ENCODE measurements at places on chromosomes 2 and 18.

DNA sequence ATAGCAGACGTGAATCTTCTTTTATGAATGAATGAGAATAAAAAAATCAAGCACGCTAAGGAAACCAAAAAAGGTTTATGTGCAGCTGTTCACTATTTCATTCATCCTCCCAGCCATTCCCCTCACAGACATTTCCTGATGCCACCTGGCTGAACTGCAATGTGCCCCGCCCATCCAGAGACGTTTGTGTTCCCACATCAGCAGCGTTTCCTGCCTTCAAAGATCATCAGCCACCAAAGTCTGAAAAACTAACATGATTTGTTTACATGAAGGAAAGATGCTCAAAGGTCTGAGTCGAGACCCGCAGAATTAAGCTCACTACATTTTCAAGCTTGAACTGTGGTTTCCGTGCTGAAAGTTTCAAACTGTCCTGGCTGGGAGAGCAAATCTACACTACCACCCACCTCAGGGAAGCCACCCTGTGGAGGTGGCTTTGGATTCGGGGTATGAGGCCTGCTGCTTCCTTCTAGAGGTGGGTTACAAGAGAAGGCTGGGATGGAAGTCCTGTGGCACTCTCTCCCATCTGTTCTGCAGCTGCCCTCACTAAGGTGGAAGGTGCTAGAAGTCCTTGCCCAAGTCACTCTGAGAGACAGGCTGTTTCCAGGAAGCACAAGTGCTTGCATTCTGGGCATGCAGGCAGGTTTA, 201.3 kb upstream of the OSR1 start:
- DNase-seq: no peak

DNA sequence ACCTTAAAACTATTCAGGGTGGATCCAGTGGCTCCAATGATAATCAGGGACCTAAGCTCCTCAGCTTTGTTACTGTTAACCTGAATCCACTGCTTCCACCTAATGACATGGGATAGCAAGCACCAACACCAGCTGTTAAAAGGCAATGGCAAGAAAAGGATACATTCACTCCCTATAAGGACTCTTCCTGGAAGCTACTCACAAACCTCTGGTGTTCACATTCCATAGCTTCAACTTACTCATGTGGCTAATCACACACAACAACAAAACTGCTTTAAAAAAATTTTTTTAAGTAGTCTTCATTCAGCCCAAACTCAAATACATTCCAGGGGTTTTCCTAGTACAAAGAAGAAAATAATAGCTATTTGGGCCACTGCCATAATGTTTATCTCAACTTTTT, 24.5 kb downstream of the ROCK2 start:
- no peak for DNase-seq

DNA sequence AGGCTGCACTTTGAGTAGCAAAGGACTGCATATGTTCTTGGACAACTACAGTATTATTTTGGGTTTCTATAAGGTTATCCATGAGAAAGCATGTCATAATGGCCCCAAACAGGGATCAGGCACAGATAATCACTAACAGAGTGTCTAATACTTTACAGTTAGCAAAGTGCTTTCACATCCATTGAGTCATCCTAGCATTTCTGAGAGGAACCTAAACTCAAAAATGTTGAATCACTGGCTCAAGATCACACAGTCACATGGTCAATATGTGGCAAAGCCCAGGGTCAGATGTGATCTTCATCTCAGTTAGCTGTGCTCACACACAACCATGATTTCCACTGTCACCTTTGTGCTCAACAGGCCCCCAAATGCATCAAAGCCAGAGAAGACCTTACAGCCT, 156.1 kb upstream of the VRK2 start:
- DNase-seq: no peak

DNA sequence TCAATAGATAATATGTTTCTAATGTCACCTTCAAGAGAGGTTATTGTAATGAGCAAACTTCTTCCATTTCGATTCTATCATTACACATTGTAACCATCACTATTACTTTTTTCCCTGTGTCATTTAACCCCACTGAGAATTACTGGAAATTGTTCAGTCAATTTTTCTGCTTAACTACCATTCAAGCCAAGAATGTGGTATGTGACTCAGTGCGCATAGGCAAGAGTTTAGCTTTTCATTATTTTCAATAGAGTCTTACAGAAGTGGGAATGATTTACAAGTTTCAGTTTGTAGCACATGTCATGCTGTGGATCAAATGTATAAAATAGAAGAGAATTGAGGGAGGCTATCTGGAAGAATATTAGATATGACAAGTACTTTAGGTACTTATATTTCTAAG, 34.3 kb upstream of the PIEZO2 start:
- no peak for DNase-seq

DNA sequence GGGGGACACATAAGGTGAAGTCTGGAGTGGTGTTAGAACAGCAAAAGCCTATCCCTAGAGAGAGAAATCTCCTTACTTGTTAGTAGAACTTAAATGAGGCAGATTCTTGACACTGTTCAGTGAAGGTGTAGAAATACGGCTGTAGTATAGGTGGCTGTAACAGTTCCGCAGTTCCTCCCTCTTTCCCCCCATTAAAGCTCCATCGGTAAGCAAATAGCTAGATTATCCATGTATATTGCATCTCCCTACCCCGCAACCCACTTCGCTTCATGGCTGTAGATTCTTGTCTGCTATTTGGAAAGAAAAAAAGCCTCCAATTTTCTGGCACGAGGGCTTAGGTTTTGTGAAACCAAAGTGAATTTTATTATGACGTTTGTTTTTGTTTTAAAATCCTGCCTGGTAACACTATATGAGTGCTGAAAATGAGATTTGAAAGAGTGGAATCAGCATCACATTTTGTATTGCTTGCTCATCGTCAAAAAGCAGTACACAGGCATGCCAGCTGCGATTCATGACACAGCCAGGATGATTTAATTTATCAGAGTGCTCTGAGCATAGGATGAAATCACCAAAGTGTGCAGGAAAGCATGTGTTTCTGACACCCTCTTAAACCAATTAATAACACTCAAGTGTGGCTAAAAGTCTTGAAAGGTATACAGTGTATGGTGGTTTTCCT, 1.4 kb downstream of the FAM171B start:
- DNase-seq: no peak

DNA sequence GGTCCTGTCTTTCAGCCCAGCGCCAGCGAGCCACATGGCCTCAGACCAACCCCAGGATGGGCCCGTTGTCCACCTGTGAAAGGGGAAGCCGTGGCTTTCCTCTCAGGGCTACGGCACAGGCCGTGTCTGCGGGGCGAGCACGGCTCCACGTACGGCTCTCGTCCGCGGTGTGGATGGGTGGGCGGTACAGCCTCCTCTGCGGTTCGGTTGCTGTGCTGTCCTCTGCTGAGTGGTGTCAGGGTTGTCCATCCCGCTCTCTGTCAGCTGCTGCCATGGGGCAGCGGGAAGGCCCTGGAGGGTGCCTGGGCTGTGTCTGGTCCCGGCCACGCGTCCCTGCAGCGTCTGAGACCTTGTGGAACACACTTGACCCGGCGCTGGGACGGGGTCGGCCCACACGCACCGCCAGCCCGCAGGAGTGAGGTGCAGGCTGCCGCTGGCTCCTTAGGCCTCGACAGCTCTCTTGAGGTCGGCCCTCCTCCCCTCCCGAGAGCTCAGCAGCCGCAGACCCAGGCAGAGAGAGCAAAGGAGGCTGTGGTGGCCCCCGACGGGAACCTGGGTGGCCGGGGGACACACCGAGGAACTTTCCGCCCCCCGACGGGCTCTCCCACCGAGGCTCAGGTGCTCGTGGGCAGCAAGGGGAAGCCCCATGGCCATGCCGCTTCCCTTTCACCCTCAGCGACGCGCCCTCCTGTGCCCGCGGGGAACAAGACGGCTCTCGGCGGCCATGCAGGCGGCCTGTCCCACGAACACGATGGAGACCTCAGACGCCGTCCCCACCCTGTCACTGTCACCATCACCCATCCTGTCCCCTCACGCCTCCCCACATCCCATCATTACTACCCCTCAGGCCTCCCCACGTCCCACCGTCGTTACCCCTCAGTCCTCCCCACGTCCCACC, 128.7 kb downstream of the NFATC1 start:
- peak; percentile 89 for DNase-seq

GRCh38 chr2:43737097-43737854, 36.6 kb upstream of the DYNC2LI1 start:
- no peak for DNase-seq
